Transverse colon (tissue), 4 donors: ENCODE measurements at places on chromosomes 12 and 14. TPM values are rescaled to one million over a fixed set of nuclear protein-coding genes. Genes with fewer than 3 reads are reported as not detected.

DNA sequence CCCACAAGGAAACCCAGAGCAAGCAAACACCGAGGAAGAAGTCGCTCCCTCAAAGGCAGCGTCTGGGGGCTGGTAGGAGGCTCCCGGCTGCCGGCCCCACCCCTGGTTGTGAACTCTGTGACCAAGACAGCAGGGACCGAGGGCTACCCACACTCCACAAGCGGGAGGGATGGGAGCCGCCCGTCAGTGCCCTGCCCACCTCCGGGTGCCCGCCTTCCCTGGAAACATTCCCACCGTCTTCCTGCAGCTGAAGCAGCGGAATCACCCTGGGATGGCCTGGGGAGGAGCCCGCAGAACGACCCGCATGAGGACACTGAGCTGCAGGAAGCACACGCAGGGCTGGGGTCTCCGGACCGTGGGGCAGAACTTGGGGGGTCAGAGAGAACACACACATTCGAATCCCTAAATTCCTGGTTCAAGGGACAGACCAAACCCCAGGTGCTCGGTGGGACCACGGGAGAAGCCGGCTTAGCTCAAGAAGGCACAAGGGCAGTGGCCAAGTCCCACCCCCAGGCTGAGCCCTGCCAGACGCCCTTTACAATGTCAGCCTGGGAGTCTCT lies 33.5 kb upstream of the C14orf180 start:
- no peak overlapping the region for H3K4me3 ChIP-seq
- peaks cover 62% of the 10 kb centered on the region for H3K27me3 ChIP-seq
- H3K4me1 ChIP-seq: no peaks in the 10 kb centered on the region
- DNase-seq: no peak
- H3K36me3 ChIP-seq: no peaks in the 10 kb centered on the region

Gene NEUROD4
- not detected for total RNA-seq

GRCh38 chr12:57541001-57541400 lies 6.0 kb downstream of the DCTN2 start:
- H3K36me3 ChIP-seq: no peaks in the 10 kb centered on the region
- peak overlapping the region; percentile 63 for H3K27ac ChIP-seq
- no peak for DNase-seq
- peaks cover 19% of the 10 kb centered on the region for H3K4me1 ChIP-seq
- no peak overlapping the region for H3K4me3 ChIP-seq

Gene BATF
- not detected for total RNA-seq

DNA sequence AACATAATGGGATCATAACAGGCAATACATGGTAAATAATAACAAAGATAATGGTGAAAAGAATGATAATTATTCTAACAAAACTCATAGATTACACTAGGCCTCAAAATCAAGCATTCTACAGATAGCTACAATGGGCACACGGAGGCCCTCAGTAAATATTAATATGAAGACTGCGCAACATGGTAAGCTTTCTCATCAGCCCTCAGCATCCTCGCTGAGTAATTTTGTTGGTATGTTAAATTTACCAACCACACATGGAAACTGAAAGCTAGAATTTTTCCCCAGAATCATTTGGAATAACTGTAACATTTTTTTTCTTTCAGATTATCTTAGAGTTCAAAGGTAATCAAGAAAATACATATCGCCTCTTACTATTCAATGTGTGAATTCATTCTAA lies 74.2 kb upstream of the PYGL start:
- no peaks in the 10 kb centered on the region for H3K36me3 ChIP-seq
- no peak overlapping the region for H3K4me3 ChIP-seq
- no peak overlapping the region for H3K27ac ChIP-seq
- no peaks in the 10 kb centered on the region for H3K27me3 ChIP-seq
- DNase-seq: no peak

GRCh38 chr14:103611215-103611614 lies 17.8 kb upstream of the KLC1 start:
- no peaks in the 10 kb centered on the region for H3K36me3 ChIP-seq
- H3K27me3 ChIP-seq: peaks cover 13% of the 10 kb centered on the region
- H3K27ac ChIP-seq: no peak overlapping the region

DNA sequence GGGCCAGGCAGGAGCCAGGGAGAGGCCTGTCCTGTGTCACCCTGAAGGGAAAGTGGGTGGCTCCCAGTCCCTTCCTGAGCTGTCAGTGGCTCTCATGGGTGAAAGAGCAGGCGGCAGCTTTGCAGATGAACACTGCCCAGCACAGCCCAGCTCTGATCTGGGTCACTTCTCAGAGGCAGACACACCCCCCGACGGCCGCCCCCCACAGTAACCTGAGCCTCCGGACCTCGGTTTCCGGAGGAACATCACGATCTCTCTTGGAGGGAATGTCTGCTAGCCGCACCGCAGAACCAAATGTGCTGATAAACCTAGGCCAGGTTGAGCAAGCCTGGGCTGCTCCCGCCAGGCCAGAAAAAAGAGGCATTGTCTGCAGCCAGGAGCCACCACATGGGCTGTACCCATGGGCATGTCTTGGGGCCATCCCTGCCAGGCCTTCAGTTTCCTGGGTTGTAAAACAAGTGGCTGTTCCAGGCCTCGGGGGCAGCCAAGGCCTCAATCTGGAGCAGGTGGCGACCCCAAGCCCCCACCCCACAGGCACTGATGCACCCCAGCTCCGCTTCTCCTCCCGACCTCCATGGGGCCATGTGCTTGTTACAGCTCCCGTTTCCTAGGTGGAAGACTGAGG lies 57.6 kb downstream of the NCOR2 start:
- peaks cover 65% of the 10 kb centered on the region for H3K4me1 ChIP-seq
- peak; percentile 55 for DNase-seq
- H3K27me3 ChIP-seq: no peaks in the 10 kb centered on the region

- H3K27ac ChIP-seq: no peak overlapping the region
- peaks cover 10% of the 10 kb centered on the region for H3K4me1 ChIP-seq
- no peak for DNase-seq
- no peaks in the 10 kb centered on the region for H3K36me3 ChIP-seq
- no peaks in the 10 kb centered on the region for H3K27me3 ChIP-seq
Observed at GRCh38 chr14:58677996-58678395, 40.2 kb downstream of the DACT1 start.

GRCh38 chr12:61750604-61751003 lies 509.6 kb upstream of the USP15 start:
- no peak overlapping the region for H3K4me3 ChIP-seq
- H3K27me3 ChIP-seq: no peaks in the 10 kb centered on the region
- no peak overlapping the region for H3K27ac ChIP-seq
- no peak for DNase-seq

GRCh38 chr12:75207338-75208083 lies 2.1 kb downstream of the KCNC2 start:
- no peaks in the 10 kb centered on the region for H3K4me1 ChIP-seq
- no peak overlapping the region for H3K4me3 ChIP-seq
- no peak for DNase-seq
- H3K36me3 ChIP-seq: no peaks in the 10 kb centered on the region
